ENCODE measurements at places on chromosomes 6 and 20.

DNA sequence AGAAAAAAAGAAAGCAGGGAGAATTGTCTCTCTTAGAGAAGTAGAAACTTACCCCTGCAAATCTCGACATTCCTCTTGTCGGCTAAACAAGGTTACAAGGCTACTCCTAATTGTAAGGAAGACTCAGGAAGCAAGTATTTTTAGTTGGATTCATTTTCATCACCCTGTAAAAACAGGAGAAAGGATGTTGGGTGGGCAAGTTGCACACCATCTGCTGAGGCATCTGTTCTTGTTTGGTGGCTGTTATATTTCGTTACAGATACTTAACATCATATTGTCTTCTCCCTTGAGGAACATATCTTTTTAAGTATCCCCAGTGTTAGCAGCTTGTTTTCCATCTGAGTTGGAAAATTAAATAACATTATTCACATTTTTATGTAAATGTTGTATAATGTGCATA lies 187.5 kb downstream of the PLCB4 start:
- DNase-seq: no peak

DNA sequence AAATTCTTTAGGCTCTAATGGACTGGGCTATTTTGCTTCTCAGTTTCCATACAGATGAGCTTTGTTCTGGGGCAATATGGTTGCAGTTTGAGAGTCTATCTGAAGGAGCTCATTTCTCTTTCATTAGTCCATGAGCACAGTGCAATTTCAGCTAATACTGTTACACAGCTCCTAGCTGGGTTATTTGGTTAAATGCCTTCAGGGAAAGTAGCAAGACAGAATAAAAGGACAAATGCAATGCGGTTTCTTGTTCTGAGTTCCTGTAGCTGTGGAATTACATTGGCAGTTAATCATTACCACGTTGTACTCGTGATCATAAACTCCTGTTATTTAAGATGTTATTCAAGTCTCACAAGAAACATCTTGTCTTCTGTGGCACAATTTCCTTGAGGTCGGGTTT lies 127.7 kb downstream of the BFSP1 start:
- DNase-seq: no peak

- DNase-seq: no peak
Measured at GRCh38 chr6:166419717-166420116, 37.0 kb upstream of the MPC1 start.

GRCh38 chr6:166834049-166834448 lies 122.3 kb downstream of the RNASET2 start:
- no peak for DNase-seq

DNA sequence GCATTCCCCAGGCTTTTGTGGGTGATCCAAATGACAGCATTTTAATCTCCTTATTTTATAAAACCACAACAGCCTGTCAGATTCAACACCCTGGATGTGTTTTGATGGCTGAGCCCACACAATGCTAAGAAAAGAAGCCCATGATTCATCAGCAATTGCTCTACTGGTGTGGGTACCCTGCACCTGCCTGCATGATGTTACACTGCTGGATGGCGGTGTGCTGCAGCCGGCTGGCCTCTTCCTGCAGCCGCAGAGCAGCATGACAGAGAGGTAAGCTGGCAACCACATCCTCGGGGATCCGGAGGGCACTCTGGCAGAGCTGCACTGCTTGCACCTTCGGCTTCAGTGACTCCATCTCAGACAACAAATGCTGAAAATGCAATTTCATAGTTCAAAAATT lies 327.5 kb downstream of the SYNE1 start:
- peak; percentile 29 for DNase-seq

DNA sequence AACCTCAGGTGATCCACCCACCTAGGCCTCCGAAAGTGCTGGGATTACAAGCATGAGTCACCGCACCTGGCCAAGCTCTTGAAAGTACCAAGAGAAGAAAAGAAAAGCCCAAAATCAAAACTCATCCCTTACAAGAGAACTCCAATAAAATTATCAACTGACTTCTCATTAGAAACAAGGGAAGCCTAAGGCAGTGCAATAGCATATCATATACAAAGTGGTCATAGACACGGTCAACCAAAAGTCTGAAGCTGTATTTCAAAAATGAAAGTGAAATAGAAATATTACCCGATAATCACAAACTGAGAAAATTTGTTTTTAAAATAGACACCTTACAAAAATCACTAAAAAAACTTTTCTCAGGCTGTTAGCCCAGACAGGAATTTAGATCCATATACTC lies 1321.1 kb upstream of the GJE1 start:
- no peak for DNase-seq

- DNase-seq: no peak
Measured at GRCh38 chr6:129921169-129921817, 60.2 kb upstream of the TMEM244 start.

- DNase-seq: no peak
Measured at GRCh38 chr6:35061651-35062410, 79.3 kb downstream of the TCP11 start.

GRCh38 chr6:92404281-92404680 lies 1015.1 kb downstream of the EPHA7 start:
- DNase-seq: no peak

GRCh38 chr6:29965563-29965872 lies 23.2 kb downstream of the HLA-A start:
- no peak for DNase-seq

GRCh38 chr20:50861012-50861411 lies 66.2 kb downstream of the BCAS4 start:
- DNase-seq: no peak

GRCh38 chr20:34110745-34111641 lies 1.1 kb downstream of the EIF2S2 start:
- no peak for DNase-seq

DNA sequence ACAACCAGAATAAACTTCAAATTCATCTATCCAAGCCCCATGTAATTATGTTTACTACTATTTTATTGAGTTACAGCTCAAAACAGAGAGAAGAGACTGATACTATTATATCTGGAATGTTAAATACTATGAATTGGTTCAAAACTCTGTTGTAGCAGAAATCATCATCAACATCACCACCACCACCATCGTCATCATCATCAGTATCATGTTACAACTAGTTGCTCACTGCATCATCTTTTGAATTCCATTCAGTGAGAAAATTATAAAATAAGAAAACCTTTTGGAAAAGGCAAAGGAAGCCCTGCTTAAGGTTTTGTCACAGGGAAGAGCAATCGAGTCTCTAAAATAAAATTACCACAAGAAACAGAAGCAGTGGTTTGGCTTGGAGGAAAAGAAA lies 36.2 kb upstream of the THEMIS start:
- DNase-seq: no peak
